ENCODE measurements at places on chromosomes 6 and 20.

- DNase-seq = no peak
Measured at GRCh38 chr6:2973676-2974075, 2.3 kb upstream of the SERPINB6 start.

- no peak for DNase-seq
Measured at GRCh38 chr6:36378936-36379335, 8.5 kb downstream of the ETV7 start.

- DNase-seq = no peak
Measured at GRCh38 chr6:125415913-125416312, 114.1 kb upstream of the HDDC2 start.

DNA sequence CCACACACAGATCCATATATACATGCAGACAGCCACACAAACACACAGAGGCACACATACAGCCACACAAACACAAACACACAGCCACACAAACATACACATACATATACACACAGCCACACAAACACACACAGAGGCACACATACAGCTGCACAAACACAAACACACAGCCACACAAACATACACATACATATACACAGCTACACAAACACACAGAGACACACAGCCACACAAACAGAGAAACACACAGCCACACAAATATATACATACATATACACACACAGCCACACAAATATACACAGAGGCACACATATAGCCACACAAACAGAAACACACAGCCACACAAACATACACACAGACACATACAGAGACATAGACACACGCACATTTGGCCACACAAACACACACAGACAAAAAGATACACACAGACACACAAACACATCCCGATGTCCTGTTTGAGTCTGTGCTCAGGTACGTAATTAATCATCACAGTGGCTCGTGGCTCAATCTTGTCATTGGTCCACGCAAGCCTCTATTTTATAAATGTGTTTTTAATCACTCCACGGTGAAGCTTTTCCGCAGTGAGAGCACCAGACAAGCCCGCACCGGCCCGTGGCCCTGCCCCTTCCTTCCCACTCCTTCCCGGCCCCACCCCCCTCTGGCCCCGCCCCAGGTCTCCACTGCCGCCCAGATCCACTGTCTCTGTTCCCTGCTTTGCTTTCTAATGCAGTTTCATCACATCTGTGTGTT lies 135.3 kb downstream of the CDH4 start:
- no peak for DNase-seq

DNA sequence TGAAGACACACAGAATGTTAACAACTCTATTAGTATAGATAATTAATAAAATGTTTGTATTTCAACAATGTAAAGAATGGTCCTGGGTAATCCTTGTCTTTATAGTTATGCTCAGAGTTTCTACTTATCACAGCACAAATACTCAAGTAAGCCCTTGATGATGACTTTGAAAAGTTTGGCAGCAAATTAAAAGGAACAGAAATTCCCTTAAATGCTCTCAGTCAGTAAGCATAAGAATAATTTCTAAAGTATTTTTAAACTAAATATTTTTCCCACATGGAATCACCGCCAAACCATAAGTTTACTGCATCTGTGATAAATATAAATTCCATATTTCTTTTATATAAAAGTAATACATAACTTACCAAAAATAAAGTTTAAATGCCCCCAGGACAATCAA lies 96.1 kb downstream of the COL12A1 start:
- no peak for DNase-seq

GRCh38 chr6:1316489-1316971 lies 4.6 kb downstream of the FOXQ1 start:
- no peak for DNase-seq

DNA sequence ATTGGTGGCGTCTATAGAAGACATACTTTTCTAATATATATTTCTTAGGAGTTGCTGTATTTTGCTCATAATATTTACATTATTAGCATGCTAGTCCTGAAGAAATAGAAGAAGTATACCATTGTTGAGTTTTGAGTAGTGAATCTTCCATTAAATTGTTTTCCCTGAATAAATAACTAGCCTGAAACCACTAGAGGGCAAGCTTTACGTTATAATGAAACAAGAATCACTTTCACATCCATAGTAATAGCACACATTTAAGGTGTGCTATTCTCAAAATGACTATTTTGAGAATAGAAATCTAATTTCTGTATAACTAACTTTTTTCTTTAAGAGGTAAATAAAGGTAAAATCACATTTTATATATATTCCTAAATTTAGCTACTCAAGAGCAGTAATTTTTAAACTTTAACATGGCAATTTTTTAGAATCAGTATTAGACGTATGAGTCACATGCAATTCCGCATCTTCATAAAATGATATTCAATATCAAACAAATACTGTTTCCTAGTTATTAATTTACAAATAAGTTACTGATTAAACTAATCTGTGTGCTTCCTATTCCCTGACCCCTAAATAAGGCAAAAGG lies 213.2 kb upstream of the MANEA start:
- peak; percentile 13 for DNase-seq

- DNase-seq = no peak
Measured at GRCh38 chr6:129586815-129587214, 123.2 kb downstream of the ARHGAP18 start.

DNA sequence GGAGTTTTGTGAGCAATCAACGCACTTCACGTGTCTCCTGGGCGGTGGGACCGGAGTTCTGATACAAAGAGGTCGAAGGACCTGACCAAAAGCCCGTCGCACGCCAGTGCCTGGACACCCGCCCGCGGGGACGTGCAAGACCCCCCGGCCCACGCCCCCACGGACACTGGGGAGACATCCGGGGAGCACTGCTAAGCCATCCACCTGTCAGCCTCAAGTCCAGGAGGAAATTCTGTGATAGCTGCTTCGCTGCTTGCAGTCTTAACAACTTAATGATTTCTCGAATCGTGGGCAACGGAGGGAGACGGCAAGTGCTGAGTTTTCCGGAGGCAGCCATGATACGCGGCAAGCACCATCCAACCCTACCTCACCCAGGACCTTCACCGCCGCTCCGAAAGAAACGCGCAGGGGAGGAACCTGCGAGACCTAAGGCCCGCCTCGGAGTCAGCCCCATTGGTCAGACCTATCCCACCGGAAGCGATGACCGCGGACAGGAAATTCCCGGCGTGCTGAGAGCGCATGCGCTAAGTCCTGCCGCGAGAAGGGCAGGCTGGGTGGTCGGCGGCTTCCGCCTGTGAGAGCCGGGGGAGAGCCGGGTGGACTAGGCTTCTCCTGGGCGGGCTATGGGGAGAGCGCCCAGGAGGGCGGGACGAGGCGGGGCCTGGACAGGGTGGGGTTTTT lies at the start of gene TFB1M:
TFB1M (minus strand) TSS at position 393 of the 681 bp plus-strand sequence; CDS start at position 337, 56 bp downstream.
- peak; percentile 30 for DNase-seq

GRCh38 chr20:50271176-50271575 lies 80.5 kb downstream of the CEBPB start:
- no peak for DNase-seq

GRCh38 chr6:157864185-157864761 lies 41.2 kb downstream of the SNX9 start:
- no peak for DNase-seq

DNA sequence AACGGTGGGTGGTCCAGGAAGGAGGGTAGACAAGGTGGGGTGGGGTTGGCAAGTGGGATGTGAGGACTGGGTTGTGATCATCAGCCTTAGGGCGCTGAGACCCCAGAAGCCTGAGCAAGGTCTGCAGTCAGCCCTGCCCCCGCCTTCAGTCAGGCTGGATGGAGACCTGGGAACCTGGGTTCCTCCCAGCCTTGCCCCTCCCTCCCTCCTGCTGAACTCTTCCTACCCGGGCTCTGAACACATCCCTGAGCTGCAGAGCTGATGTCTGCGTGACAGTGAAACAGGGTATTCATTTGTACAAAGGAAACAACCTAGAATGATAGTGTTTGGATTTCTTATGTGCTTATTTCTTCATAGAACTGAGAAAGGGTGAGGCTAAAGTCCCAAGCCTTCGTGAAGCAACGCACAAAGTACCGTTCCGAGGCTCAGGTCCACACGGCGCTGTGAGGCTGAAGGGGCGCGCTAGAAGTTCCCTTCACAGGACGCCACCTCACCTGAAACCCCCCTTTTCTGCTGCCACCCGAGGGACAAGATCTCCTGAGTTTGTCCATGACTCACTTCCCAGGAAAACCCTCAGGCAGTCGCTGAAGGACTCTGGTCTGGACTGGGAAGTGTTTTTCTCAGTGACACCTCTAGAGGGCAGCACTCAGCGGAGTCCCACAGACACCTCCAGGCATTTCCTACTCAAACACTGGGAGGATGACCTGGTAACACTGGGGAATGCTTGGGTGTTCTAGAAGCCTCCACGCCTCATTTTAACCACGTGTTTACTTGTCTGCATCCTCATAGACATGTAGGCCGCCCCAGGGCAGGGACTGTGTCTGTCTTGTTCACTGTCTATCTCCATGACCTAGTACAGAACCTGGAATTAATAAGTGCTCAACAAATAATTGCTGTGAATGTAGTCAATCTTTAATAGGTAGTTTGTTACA lies 1.2 kb downstream of the GSTA5 start:
- peak; percentile 24 for DNase-seq

- no peak for DNase-seq
Measured at GRCh38 chr20:46930640-46931339, 36.1 kb downstream of the EYA2 start.

DNA sequence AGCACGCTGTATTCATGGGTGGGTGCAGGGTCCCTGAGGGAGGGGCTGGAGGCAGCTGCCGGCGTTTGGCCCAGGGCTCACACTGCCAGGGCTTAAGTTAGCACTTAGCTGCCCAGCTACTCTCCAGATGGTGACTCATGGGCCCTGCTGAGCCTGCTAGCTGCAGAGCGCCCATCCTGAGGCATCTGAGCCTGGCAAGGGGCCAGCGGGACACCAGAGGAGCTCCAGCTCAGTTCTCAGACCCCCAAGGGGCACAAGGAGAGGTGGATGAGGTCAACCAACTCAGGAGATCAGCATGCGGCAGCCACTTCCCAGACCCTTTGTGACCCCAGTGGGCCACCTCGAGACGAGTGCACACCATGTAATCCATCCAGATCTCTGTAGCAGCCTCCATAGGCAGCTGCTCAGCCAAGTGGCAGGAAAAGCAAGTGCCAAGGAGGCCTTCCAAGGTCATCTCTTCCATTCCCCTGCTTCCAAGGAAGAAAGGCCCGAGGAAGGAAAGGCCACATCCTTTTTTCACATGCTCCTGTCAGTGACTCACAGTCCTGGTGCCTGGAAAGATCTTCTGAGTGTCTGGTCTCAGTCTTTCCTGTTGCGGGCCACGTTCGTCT lies 35.3 kb downstream of the FOXP4 start:
- DNase-seq = no peak

- no peak for DNase-seq
Measured at GRCh38 chr6:117494694-117495318, 12.3 kb downstream of the DCBLD1 start.

GRCh38 chr6:55694148-55694547 lies 115.2 kb upstream of the HMGCLL1 start:
- DNase-seq = no peak

GRCh38 chr20:24694157-24694726 lies 224.8 kb downstream of the SYNDIG1 start:
- DNase-seq = no peak

- DNase-seq = no peak
Measured at GRCh38 chr6:18445228-18445627, 58.1 kb downstream of the RNF144B start.

DNA sequence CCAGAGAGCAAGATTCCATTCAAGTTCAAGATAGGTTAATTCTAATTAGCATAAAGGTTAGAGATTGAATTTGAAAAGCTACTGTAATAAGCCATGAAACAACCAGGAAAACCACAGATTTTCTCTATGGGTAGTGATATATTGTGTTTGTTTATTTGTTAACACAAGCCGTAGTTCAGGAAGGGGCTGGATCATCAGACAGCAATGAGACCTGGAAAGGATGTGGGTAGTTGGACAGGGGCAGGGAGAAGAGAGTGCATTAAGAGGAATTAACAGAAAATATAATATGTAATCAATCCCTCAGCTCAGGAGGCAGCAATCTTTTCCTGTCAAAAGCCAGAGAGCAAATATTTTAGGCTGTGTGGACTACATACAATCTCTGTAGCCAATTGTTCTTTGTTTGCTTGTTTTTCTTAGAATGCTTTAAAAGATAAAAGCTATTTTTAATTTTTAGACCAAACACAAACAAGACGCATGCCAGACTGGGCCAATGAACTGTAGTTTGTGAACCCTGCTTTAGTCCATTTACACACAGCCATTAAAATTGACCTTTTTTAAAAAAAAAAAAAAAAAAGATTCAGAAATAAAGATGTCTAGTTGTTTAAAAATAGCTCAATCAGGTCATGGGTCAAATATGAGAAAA lies 398.7 kb upstream of the MARCKS start:
- DNase-seq = no peak

DNA sequence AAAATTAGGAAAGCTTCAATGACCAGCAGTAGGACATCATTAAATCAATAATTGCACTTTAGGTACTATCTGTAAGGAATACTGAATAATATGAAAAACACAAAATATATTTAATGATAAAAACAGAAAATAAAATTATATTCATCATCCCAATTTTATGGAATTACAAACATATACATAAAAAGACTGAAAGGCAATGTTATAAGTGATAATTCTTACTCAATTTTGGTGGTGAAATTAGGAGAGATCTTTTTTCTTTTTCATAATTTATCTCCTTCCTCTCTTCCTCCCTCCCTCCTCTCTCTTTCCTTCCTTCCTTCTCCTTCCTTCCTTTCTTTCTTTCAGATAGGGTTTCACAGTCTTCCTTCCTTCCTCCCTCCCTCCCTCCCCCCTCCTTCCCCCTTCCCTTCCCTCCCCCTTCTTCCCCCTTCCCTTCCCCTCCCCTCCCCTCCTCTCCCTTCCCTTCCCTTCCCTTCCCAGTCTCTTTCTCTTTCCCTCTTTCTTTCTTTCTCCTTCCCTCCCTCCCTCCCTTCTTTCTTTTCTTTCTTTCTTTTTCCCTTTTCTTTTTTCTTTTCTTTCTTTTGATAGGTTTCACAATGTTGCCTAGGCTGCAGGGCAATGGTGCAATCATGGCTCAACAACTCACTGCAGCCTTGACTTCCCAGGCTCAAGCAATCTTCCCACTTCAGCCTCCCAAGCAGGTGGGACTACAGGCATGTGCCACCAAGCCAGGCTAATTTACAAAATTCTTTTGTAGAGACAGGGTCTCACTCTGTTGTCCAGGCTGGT lies 36.8 kb downstream of the RSPH3 start:
- DNase-seq = no peak

GRCh38 chr6:31466466-31466865 lies 31.5 kb upstream of the MICB start:
- DNase-seq = no peak

- DNase-seq = no peak
Measured at GRCh38 chr6:157346373-157346772, 23.1 kb upstream of the TMEM242 start.

DNA sequence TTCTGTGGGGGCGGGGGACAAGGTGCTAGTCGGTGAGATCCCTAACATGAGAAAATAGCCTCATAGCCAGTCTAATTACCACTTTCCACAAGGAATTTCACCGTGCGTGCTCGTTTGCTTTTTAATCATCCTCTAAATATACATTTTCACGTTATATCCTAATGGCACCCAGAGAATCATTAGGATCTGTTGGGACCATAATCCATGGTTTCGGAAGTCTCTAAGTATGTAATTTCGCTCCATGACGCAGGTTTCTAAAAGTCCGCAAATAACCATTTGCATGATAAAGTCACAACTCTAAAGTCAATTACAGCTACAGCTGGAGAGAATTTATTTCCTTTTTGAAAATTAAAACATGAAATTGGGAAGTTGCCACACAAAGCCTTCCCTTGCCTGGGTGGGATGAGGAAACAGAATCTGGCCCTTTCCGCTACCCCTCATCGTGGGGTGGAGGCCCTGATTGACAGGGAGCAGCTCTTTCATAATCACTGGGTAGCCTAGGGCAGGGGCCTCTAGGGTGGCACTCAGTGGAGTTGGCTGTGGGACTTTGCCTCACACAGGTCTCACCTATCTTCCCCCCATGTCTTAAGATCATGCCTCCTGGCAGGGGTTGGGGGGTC lies 81.9 kb downstream of the LRFN2 start:
- no peak for DNase-seq
